K562 (cell line): ENCODE measurements at places on chromosomes 1 and 21. TPM values are rescaled to one million over a fixed set of nuclear protein-coding genes. Genes with fewer than 3 reads are reported as not detected.

Gene OPRD1
- 0.02 TPM in 1 of 2 replicates, not detected in the other for total RNA-seq

DNA sequence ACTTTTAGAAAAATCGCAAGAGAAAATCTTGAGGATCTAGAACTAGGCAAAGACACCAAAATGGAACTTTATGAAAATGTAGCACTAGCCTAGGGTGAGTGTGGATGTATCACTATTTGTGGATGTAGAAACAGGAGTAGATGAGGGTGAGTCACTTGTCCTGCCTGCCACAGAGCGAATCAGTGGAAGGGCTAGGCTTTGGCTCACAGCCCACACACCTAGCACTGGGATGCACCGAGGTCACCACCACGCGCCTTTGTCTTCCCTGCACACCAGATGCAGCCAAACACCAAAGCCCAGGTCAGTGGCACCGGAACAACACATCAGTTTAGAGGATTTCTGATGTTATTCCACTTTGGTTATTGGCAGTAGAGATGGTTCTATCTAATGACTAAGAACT, 38.2 kb downstream of the PKNOX1 start:
- no peak for DNase-seq

GRCh38 chr1:113046569-113046968, 26.4 kb upstream of the LRIG2 start:
- no peak for DNase-seq

DNA sequence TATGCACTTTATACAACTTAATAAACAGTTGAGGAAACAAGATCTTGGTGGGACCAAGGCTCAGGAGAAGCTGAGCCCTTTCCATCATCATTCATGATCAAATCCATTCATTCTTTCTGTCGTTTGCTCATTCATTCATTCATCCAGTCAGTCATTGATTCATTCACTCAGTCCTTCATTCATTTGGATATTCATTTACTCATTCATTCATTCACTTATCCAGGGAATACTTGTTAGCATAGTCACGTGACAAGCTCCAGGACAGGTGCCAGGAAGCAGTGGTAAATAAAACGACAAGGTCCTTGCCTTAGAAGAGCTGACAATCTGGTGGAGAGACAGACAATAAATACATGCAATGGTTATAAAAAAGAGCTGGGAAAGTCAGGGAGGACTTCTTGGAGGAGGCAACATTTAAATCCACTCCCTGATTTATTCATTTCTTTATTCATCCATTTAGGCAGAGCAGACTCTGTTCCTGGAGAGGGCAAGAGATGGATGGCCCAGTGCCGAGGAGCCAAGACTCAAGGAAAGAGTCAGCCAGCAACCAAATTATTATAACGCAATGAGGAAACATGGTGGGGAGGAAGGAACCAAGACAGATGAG, 74.1 kb upstream of the CASZ1 start:
- no peak for DNase-seq

Gene ANGPTL3
- not detected in 2 replicates for total RNA-seq

DNA sequence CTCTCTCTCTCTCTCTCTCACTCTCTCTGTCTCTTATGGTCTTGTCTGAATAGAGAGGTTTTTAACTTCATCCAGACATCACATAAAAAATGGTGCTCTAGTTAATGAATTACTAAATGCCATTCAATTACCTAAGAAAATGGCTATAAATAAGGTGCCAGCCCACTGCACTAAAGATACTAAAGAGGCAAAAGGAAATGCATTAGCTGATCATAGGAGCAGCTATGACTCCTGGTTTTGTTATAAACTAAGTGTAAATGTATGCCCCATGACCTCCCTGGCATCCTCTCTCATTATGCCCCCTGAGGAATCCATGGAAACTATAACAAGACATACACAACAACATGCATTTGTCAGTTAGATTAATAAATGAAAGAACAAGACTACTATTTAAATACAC, 57.5 kb upstream of the PDC start:
- no peak for DNase-seq
